Thyroid gland (tissue), 4 donors: ENCODE measurements at places on chromosomes 7 and 10.
A peak's percentile ranks its signal among the peaks of the same experiment; 100 is the strongest.

- no peak for DNase-seq
These were observed 206.6 kb downstream of the TNS3 start for GRCh38 chr7:47375121-47375938.

DNA sequence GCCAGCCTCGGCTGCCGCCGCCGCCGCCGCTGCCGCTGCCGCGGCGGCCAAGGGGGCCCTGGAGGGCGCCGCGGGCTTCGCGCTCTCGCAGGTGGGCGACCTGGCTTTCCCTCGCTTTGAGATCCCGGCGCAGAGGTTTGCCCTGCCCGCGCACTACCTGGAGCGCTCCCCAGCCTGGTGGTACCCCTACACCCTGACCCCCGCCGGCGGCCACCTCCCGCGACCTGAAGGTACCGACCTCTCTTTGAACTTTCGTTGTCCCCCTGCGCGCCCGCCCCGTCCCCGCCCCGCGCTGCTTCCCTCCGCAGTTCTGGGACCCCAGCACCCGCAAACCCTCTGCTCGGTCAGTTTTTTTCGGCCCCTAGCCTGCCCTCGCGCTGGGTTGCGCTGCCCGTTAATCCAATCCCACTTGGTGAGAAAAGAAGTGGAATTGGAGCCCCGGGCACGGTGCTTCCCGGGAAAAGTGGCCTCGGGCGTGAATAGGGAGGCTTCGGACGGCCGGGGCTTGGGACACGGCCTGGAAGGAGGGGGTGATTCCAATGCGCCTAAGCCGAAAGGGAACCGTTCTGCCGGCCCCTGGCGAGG lies 543 bp downstream of the HMX3 start:
- DNase-seq: no peak

GRCh38 chr10:1094112-1095057 lies 38.2 kb downstream of the WDR37 start:
- no peak for DNase-seq

DNA sequence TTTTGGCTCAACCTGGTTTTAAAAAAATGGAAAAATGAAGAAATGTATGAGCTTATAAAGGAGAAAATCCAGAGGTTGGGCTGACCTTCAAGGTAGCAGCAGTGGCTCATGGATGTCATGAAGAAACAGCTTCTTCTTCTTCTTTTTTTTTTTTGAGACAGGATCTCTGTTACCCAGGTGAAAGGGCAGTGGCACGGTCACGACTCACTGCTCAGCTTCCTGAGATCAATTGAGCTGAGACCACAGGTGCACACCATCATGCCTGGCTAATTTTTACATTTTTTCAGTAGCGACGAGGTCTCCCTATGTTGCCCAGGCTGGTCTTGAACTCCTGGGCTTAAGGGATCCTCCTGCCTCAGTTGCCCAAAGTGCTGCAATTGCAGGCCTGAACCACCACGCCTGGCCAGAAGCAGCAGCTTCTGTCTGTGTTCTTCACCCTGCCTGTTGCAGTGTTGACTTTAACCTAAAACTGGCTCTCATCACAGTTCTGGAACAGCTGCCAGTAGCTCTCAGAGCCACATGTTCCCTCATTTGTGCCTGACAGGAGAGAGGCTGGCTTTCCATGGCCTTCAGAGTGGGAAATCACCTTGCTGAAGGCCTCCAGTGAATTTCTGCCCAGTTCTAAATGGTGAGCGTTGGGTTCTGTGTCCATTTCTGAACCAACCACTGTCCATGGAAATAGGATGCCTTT lies 117.7 kb downstream of the PFKFB3 start:
- peak; percentile 46 for DNase-seq

DNA sequence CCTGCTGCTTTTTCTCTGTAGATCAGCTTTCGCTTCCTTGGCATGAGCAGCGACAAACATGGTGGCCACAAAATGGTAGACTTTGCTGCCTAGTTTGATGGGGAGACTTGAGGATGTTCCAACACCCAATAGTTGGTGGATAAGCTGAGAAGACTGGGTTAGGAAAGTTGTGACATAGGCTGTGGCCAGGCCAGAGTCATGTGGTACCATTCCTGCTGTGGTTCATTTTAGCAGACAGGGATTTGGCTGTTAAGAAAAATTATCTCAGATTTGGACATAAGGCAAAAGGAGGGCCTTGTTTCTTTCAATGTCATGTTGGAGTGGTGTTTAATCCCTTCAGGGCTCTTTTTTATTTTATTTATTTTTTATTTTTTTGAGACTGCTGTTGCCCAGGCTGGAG lies 26.6 kb upstream of the FAM180A start:
- no peak for DNase-seq
